Fibroblast of skin of right biceps (primary cell): ENCODE measurements at places on chromosomes 3 and 15.

DNA sequence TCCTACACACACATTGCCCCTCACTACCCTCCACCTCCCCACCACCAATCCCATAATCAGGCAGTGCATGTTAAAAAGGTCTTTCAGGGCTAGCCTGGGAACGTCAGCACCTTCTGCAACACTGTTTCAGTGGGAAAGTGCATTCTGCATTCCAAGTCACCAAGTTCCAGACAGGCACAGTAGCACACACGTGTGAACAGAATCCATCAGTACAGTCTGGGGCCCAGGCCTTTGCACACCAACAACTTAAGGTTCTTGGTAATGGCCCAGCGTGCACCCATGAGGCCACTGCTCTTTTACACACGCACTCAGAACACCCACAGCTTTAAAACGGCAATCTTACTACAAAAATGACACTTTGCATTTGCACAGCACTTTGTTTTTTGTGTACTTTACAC is 1.2 kb downstream of the ANXA2 start:
- DNase-seq: no peak

GRCh38 chr3:37763309-37763708 is 98.4 kb upstream of the CTDSPL start:
- DNase-seq: no peak

- peak; percentile 10 for DNase-seq
These were observed 53.4 kb downstream of the OXSM start for GRCh38 chr3:25843332-25843731.

GRCh38 chr15:25088261-25088790 is 133.5 kb downstream of the SNRPN start:
- DNase-seq: no peak

- no peak for DNase-seq
These were observed 160.4 kb upstream of the SLC2A2 start for GRCh38 chr3:171186817-171187500.

- no peak for DNase-seq
These were observed 10.2 kb downstream of the CD276 start for GRCh38 chr15:73694419-73694818.

- peak; percentile 64 for DNase-seq
These were observed 71.4 kb upstream of the ROPN1 start for GRCh38 chr3:124063197-124063909.

DNA sequence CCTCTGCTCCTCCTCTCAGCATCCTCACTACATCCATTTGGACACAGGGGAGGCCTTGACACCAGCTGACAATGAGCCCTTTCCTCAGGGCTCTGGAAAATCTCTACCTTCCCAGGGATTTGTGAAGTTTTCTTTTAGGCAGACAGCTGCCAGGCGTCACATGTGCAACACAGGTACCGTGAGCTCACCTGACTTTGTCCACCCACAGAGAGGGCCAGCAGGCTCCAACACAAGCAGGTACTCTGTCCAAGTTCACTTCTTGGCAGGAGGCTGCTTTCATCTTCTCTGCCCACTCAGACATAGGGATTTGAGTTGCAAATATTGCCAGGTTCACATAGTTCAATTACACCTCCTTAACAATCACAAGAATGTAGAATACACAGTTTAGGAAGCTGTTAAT is 15.3 kb upstream of the MINAR1 start:
- no peak for DNase-seq

DNA sequence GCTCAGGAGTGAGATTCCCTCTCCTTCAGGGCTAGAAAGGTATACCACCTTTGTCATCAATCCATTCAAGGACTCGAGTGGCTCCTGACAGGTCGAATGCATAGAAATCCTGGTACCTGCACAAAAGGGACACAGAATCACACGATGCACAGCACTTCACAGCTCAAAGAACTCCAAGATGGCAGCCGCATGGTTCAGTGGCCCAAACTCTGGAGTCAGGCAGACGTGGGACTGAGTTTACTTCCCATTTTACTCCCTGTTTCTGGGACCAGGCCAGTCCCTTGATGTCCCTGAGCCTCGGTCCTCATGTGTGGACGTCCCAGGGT is 536 bp downstream of the WDR73 start:
- no peak for DNase-seq

DNA sequence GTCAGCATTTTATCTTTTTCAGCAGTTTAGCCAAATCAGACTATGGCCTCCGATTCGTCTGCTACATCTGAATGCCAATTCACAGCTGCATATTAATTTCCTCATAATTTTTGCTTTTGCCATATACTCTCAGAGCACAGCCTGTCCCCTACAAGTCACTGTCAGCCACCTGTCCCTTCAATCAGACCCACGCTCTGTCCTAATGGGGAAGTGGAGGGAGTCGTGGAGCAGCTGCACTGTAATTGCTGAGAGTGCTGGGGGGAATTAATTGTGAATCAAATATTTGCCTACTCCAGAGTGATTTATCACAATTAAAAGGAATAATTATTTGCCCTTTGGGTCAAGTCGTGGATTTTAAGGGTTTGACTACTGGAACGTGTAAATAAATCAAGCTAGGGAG is 75.5 kb downstream of the EBLN2 start:
- no peak for DNase-seq

GRCh38 chr3:148682997-148683396 is 14.7 kb upstream of the AGTR1 start:
- no peak for DNase-seq

- peak; percentile 10 for DNase-seq
These were observed 760.2 kb downstream of the NAALADL2 start for GRCh38 chr3:175619369-175619768.

DNA sequence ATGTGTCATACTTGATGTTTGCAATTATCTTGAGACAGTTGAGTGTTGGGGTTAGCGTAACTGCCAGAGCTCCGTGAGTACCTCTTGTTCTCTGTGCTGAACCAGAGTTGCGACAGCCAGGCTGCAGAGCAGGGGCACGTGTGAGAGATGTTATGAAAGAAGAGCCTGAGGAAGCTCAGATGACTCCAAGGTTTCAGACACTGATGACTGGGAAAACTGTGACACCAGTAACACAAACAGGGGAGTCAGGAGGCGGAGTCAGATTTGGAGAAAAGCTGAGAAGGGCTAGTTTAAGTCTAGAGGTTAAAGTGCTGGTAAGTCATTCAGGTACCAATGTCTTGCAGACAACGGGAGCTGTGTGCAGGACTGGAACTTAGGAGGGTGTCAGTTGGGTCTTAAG is 45.0 kb downstream of the BLM start:
- DNase-seq: peak; percentile 11

DNA sequence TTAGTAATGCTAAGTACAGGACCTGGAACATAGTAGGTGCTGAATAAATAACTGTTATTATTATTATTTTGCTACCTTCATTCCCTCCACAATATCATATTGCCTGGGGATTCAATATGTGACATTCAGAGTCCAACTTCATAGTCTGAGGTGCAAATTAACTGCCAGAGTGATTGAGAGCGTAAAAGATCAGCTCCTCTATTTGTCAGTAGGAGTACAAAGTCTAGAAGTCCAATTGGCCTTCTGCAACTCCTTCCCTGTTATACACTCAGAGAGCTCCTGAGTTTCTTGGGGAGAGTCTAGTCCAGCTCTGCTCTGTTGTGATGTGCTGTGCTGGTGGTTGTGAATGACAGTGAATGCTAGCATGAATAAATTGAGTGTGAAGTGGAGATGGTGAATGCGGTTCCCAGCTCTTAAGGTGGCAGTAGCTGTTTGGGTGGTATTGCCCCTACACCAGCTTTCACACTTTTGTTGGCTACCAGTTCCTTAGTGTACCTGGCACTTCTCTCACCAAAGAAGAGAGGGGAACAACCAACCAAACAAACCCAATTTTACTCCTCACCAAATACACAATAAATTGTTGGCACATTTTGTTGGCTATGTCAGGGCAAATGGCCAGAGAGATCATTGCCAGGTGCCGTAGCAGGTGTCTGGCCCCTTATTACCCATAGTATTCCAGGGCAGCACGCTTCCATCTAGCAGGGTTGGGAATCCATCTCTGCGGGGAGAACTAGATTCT is 270.1 kb upstream of the TBL1XR1 start:
- no peak for DNase-seq

GRCh38 chr15:69903470-69904469 is 193.9 kb downstream of the TLE3 start:
- DNase-seq: peak; percentile 63

DNA sequence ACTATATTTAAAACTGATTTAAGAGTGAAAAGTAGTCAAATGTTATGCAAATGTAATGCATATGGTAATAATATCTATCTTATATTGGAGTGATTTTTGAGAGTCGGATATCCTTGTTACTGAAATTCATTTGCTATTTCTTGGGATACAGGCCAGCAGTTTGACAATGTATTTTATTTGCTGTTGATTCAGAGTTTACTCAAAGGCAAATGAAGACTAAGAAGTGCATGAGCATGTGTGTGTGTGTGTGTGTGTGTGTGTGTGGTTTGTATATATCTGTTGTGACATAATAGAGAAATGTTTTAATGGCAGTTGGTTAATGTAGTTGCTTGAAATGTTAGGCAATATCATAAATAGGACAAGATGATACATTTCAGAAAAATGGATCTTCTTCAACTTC is 39.0 kb downstream of the UNC13C start:
- no peak for DNase-seq

DNA sequence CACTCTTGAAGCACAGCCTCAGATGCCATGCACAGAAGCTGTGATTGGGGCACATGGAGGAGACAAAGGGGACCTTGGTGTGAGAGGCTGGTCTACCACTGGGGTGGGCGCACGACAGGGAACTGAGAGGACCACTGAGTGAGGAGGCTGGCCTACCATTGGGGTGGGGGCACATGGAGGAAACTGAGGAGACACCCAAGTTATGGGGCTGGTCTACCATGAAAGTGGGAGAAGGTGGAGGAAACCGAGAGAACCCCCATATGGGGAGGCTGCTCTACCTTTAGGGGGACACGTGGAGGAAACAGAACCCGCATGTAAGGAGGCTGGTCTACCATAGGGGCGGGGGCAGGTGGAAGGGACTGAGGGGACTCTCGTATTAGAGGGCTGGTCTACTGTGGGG is 153.4 kb downstream of the FBLN2 start:
- DNase-seq: no peak

DNA sequence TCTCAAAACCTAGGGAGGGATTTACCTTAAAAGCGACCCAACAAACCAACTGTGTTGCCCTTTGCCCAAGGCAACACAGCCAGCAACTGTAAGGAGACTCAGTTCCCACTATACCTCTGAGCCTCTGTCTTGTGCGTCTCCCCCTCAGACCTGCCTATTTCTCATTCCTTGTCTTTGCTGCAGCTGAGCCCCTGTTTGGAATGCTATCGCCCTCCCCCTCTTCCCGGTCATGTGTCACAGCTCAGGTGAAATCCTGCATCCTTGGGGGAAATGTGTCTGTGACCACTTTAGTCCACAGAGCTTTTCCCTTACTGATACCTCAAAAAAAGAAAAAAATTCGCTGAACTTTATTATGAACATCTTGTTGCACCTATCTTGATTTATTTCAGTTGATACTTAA is 52.0 kb upstream of the LRIG1 start:
- DNase-seq: no peak

GRCh38 chr3:46579756-46580286 is 13.7 kb upstream of the LRRC2 start:
- no peak for DNase-seq

DNA sequence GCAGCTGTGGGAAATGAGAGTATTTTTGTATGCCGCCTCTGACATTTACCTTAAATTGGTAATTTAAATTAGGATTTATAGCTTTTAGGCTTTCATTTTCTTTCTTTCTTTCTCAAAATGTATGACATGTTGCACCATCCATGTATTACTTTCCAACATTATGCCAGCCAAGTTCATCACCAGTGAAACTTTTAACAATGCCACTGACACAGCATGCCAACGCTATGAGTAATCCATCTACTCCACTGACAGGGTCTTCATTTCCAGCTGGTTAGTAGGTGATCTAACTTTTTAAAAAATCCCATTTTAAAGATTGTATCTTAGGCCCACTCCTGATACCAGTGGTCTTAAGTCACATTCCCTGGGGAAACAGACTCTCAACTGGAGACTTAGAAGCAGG is 21.8 kb upstream of the CLDN16 start:
- DNase-seq: peak; percentile 35

DNA sequence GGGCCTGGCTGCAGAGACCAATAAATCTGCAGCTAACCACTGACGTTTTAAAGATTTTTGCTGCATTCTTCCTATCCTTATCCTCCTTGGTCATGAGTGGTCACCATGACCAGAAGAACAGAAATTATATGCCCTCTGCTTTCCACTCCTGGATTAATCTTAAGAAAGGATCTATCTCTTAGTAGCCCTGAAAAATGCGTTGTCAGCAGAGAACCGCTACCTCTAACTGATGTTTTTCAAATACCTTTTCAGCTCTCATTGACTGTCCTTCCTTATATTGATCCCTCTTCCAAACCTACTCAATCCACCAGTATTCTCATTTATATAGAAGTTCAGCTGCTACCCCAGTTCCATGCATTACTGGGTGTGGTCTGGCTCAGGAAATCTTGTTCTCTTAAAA is 610.1 kb downstream of the MECOM start:
- no peak for DNase-seq

GRCh38 chr3:137765310-137766033 is 1.4 kb downstream of the SOX14 start:
- DNase-seq: no peak

- no peak for DNase-seq
These were observed 183.5 kb upstream of the C2CD4B start for GRCh38 chr15:62348623-62349022.

DNA sequence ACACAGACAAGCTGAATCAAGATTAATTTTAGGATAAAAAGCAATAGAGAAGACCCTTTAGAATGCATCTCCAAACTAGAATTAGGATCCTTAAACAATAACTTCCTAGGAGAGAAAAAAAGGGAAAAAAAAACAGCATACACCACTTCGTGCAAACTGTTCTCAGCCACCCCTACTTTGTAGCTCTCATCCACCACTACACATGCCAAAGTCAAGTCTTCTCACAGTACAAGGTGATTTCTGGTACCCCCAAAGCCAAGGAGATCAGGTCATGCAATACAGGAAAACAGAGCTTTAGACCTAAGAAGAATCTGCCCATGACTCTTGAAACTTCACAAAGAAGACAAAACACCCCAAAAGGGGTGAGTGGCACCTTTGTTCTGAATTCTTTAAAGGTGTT is 166.9 kb downstream of the SUCNR1 start:
- DNase-seq: no peak

DNA sequence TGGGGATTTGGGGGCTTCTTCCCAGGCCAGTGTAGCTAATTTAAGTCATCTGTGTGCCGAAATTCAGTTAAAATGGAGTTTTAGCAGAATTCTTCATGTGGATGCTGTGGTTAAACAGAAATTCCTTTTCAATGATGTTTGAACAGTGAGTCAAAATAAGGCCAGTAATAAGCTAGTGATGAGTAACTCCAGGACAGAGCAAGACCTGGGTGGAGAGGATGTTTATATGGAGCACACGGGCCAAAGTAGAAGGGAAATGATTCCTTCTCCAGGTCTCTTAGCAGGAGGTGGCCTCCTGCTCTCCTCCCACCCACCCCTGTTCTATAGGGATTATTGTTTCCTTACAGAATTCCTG is 31.9 kb upstream of the UACA start:
- peak; percentile 97 for DNase-seq

- DNase-seq: peak; percentile 11
These were observed 322.8 kb downstream of the ZNF621 start for GRCh38 chr3:40847551-40847992.
